ENCODE measurements at places on chromosomes 1 and 21. TPM values are rescaled to one million over a fixed set of nuclear protein-coding genes. Genes with fewer than 3 reads are reported as not detected.

GRCh38 chr1:199298825-199299224 is 660.0 kb downstream of the PTPRC start:
- no peak for DNase-seq

- no peak for DNase-seq
Measured at GRCh38 chr1:191890433-191891088, 267.7 kb upstream of the RGS18 start.

GRCh38 chr1:19646377-19647319 is 2.5 kb downstream of the NBL1 start:
- DNase-seq: peak; percentile 77

The OR2T2 gene
- 0.28 TPM for total RNA-seq

- DNase-seq: no peak
Measured at GRCh38 chr1:230246551-230246950, 179.5 kb downstream of the GALNT2 start.

The ACTL8 gene
- total RNA-seq: not detected

- no peak for DNase-seq
Measured at GRCh38 chr1:248114890-248115289, 19.9 kb downstream of the OR2L13 start.

GRCh38 chr1:168235548-168235885 is 9.7 kb downstream of the SFT2D2 start:
- DNase-seq: no peak

The WNT3A gene
- total RNA-seq: not detected

DNA sequence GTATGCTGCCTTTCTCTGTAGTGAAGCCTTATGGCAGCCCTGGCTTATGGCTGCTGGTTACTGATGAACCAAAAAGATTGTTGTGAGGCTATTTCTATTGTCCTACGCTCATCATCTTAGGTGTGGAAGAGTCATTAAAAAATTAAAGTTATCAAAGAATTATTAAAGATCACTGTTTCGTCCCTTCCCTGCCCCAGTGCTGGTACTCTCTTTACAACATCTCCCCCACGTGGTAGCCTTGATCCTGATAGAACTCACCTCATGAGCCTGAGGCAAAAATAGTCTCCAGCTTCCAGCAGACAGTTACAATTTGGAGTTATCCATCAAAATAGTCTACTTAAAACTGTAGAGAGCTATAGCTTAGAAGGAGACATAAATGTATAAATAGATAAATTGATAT is 201.5 kb downstream of the S1PR1 start:
- DNase-seq: no peak

DNA sequence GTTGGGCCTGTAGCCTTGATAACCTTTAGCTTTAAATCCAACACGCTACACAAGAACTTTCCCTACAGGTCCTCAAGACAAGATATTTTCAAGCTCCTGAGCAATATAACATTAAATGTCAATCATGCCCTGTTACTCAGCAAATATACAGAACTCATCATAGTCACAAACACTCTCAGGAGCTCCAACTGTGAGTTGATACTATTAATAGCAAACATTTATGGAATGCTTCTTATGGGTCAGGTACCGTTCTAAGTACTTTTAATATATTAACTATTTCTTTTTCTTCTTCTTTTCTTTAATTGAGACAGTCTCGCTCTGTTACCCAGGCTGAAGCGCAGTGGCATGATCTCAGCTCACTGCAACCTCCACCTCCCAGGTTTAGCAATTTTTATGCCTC is 10.1 kb downstream of the EYA3 start:
- DNase-seq: no peak

- DNase-seq: no peak
Measured at GRCh38 chr1:186301448-186301847, 73.6 kb downstream of the TPR start.

GRCh38 chr1:216777148-216777547 is 53.9 kb upstream of the ESRRG start:
- DNase-seq: no peak

The LAPTM5 gene
- total RNA-seq: 108 TPM

DNA sequence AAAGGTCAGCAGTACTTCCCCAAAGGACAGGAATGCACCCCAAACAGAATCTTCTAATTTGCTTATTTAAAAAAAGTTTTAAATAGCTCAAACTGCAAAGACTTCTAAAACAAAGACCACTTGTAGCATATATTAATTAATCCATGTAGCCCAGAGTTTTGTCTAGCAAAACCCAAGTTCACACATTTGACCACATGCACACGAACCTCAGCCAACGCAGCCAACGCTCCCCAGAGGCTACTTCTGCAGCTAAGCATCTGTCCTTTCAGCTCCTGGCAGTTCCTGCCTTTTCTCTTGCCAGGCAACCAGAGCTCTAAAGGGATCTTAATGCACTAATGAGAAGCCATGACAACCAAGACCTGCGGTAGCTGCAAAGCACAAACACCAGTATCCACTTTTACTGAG is 89.6 kb downstream of the RERE start:
- DNase-seq: no peak

DNA sequence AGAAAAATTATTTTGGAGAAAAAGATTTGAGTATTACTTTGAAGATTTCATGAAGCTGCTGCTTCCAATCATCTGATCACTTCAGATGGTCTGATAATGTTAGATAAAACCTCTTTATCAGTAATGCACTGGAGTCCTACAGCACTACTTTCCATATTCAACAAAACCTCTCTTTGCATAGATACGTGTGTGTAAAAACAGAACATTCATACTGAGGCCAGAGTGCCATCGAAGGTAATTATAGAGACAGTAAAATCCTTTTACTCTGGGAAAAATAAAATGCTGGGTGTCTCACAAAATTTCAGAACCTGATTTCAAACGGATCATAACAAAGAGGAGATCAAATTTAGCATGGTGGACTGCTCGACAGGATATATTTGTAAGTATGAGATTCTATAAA is at the start of gene RGS13:
TSS of gene RGS13 (plus strand) at position 209 of the 400 bp plus-strand sequence. CDS start 8,188 bp downstream, outside the sequence.
- no peak for DNase-seq

GRCh38 chr1:176118985-176119384 is 88.1 kb downstream of the COP1 start:
- DNase-seq: no peak

DNA sequence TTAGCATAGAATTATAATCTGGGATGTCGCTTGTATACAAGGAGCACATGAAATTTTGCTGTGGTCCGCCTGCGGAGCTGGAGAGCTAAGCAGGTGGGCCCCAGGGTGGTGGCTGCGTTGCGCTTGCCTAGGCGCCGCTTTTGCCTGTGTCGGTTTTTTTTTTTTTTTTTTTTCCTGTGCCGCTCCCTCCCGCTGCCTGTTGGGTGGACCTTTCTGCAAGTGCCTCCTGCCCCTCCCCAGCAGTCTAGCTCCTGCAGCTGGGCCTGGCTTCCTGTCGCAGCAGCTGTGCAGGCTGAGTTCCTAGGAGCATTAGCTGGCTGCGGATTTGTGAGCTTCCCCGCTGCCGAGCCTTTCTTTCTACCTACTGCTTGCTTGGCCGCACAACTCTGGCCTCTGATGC is 20.6 kb downstream of the PYHIN1 start:
- DNase-seq: no peak

- DNase-seq: no peak
Measured at GRCh38 chr1:162699366-162699765, 67.1 kb downstream of the DDR2 start.

The SPATA21 gene
- total RNA-seq: not detected

- DNase-seq: no peak
Measured at GRCh38 chr1:202367271-202367670, 18.8 kb downstream of the PPP1R12B start.

The CYP4A11 gene
- total RNA-seq: 23.0 TPM

DNA sequence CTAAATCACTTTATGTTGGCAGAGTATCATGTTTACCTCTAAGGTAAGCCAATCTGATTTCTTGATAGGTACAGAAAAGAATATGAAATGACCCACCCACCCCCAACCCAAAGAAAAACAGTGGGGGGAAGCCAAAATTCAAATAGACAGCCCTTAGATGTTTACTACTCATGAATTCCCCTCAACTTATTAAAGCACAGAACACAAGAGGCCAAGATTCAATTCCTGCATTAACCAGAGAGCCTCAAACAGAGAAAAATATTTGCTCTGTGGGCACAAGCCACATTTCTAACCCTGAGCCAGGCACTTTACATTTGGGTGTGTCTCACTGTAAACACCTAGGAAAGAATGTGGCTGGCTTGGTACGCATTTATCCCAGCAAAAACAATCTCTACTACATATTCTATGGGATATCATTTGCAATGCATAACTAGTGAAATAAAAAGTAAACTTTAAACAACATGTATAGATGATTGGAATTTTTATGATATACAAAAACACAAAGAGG is 84.3 kb downstream of the PTPN14 start:
- no peak for DNase-seq

- DNase-seq: no peak
Measured at GRCh38 chr1:175158170-175158591, 34.4 kb downstream of the KIAA0040 start.

The KCNJ9 gene
- total RNA-seq: not detected

DNA sequence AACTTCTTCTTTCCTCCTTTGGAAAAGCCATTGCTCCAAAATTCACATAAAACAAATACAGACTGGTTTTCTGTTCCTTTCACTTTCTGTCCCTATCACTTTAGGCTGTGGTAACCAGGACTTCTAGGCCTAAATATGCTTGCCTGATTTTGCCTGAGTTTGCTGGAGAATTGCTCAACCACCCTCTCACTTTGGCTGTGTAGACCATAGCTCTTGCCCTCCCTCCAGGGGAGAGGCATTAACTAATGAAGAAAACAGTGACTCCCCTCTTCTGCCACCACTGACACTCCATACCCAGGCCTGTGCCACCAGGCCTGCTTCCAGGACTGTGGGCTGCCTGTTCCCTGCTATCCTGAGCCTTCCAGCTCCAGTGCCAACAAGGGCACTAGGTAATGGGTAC is 163.5 kb downstream of the TOMM20 start:
- no peak for DNase-seq

DNA sequence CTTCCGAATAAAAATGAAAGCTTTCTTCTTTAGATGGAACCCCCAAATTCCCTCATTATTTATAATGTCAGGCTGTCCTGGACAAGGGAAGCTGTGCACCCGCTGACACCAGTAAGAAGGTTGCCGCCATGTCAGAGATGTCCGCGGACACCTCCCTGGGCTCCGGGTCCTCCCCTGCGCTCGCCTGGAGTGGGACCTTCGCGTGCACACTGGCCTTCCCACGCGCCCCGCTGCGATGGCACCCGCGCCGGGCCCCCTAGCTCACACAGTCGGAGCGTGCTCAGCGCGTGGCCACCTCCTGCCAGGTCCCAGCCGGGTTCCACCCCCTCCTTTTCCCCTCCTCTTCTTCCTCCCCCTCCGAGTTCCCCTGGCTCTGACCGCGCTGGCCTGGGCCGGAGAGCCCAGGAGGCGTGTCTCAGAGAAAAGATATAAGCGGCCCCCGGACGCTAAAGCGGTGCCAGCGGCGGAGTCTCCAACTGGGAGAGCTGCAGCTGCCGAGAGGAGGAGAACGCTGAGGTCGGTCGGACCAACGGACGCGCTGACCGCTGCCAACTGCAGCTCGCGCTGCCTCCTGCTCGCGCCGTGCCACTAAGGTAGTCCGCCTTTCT is at the start of gene G0S2:
TSS of gene G0S2 (plus strand) at position 456 of the 608 bp plus-strand sequence. CDS start 273 bp downstream, outside the sequence.
- peak; percentile 65 for DNase-seq

Measured in kidney (tissue), 22 donors.